Naive thymus-derived CD4-positive, alpha-beta T cell (primary cell): ENCODE measurements at places on chromosomes 2 and 18.

GRCh38 chr2:238638982-238639628, 208.8 kb upstream of the TWIST2 start:
- no peaks in the 10 kb centered on the region for H3K36me3 ChIP-seq
- H3K27me3 ChIP-seq = no peaks in the 10 kb centered on the region
- H3K4me3 ChIP-seq = no peak overlapping the region

GRCh38 chr18:53191634-53192033, 851.6 kb downstream of the DCC start:
- no peaks in the 10 kb centered on the region for H3K27me3 ChIP-seq
- no peaks in the 10 kb centered on the region for H3K4me1 ChIP-seq
- H3K36me3 ChIP-seq = no peaks in the 10 kb centered on the region
- H3K4me3 ChIP-seq = no peak overlapping the region

DNA sequence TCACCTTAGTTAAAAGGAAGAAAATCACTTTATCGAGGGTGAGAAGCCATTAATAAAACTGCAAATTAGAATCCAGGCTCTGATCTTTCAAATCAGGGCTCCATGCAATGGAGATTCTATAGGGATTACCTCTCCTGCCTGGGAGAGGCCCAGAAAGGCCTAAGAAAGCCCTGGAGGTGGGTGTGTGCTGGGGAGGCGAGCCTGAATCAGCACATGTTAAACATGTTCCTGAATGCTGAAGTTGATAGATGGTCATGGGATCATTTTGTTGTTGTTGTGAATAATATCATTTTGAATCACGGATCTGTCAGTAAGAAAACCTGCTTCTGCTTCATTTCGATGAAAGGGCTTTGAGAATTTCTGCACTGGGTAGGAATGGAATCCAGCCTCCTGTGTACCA, 254.3 kb downstream of the ACKR3 start:
- no peak overlapping the region for H3K27ac ChIP-seq
- H3K27me3 ChIP-seq = no peaks in the 10 kb centered on the region
- no peak overlapping the region for H3K4me3 ChIP-seq
- no peak for DNase-seq
- no peaks in the 10 kb centered on the region for H3K36me3 ChIP-seq

GRCh38 chr2:143807192-143807591, 678.0 kb downstream of the ARHGAP15 start:
- no peaks in the 10 kb centered on the region for H3K4me1 ChIP-seq
- H3K27me3 ChIP-seq = no peaks in the 10 kb centered on the region
- no peak for DNase-seq
- no peak overlapping the region for H3K27ac ChIP-seq
- H3K4me3 ChIP-seq = no peak overlapping the region

GRCh38 chr2:10831400-10831985, 18.9 kb upstream of the PDIA6 start:
- DNase-seq = no peak
- H3K4me1 ChIP-seq = no peaks in the 10 kb centered on the region
- H3K27me3 ChIP-seq = no peaks in the 10 kb centered on the region
- no peak overlapping the region for H3K27ac ChIP-seq
- no peaks in the 10 kb centered on the region for H3K36me3 ChIP-seq

DNA sequence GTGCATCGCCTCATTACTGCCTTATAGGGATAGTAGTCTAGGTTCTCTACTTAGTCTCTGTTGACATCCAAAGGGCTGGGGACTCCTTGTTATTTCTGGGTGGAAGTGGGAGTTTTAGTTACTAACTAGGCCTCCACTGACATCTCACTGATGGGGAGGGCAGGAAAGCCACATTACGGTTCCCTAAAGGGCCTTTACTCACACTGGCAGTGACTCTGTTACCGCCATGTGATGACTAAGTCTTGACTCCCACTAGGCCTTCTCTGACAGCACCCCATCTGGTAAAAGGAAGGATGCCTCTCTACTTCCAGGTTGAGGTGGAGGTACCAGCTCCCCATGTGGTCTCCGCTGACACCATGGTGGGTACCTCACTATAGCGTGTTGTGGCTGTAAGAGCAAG, 14.0 kb upstream of the BCL2L11 start:
- H3K4me1 ChIP-seq = no peaks in the 10 kb centered on the region
- no peak overlapping the region for H3K4me3 ChIP-seq
- no peak overlapping the region for H3K27ac ChIP-seq
- no peaks in the 10 kb centered on the region for H3K27me3 ChIP-seq
- DNase-seq = no peak

- no peak overlapping the region for H3K27ac ChIP-seq
- H3K27me3 ChIP-seq = no peaks in the 10 kb centered on the region
These were observed 14.5 kb downstream of the ARHGAP28 start for GRCh38 chr18:6743999-6744398.

DNA sequence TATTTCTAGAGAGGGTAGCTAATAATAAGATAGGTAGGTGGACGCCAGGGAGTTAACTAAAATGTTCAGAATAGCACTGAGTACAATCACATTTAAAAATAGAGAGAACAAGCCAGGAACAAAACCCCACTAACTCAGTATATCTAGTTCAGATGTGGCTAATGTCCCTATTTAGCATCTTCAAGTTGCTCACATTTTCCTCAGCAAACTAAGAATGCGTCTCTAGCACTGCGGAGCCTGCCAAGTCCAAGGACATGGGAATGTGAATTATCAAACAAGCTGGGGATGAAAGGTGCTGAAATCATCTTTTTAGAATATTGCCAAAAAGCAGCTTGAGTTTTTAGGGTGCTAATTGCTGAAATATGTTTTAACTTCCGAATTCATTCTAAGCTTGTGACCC, 398.5 kb upstream of the FIGN start:
- no peaks in the 10 kb centered on the region for H3K36me3 ChIP-seq
- no peaks in the 10 kb centered on the region for H3K4me1 ChIP-seq
- no peaks in the 10 kb centered on the region for H3K27me3 ChIP-seq

GRCh38 chr2:234741976-234742375, 209.8 kb upstream of the SH3BP4 start:
- no peak for DNase-seq
- no peak overlapping the region for H3K27ac ChIP-seq
- H3K4me3 ChIP-seq = no peak overlapping the region

DNA sequence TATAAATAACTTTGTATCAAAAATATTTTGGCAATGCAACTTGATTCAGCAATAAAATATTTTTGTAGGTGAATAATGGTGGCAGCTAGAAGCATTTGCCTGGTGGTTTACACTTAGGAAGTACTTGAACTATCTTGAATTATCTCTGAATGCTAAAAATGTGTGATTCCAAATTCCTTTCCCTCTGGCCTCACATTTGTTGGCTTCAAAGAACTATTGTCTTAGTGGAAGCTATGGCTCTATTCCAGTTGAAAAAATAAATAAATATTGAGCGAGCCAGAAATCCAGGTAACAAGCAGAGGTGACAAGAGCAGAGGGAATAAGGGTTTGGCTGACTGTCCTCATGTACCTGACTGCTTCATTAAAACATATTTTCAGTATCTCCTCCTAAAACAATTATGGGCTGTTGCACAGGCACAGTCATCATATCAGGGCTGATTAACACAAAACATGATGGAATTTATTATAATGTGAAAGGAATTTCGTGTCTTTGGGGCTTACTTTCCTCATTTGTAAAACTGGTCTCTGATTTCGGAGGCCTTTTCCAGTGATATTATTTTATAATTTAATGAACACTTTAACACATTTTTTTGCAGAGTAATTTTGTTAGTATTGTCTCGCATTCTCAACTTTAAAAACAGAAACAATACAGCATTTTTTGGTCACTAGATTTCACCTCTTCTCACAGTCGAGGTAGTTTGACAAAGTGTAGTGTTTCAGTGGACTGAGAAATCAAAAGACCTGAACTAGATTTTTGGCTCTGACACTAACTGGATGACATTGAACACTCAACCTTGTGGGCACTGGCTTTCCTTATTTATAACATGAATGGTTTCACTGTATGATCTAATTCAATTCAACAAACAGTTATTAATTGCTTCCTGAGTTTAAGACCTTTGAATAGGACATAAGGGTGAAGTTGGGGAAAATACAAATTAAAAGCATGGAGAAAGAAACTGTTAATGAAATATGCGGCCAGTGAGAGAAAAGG, 7.8 kb upstream of the CAVIN2 start:
- no peaks in the 10 kb centered on the region for H3K36me3 ChIP-seq
- no peak overlapping the region for H3K27ac ChIP-seq
- H3K4me1 ChIP-seq = no peaks in the 10 kb centered on the region
